ENCODE measurements at places on chromosomes 3 and 15.

DNA sequence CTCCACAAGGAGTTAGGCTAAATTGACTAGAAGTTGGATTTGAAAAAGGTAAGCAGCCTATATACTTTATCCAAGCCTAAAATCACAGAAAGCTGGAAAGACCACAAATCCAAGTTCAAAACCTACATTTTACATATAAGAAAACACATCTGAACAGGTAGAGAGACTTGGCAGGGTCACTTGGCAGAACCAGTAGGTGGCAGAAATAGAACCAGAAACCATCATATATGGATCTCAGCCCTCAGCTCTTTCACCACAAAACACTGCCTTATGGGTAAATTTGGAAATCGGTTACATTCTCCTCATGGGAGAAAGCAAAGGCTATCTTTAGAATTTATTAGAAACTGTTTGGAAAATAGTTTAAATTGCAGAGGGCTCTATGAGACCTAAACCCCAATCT lies 44.2 kb downstream of the MKRN2 start:
- DNase-seq, result no peak

DNA sequence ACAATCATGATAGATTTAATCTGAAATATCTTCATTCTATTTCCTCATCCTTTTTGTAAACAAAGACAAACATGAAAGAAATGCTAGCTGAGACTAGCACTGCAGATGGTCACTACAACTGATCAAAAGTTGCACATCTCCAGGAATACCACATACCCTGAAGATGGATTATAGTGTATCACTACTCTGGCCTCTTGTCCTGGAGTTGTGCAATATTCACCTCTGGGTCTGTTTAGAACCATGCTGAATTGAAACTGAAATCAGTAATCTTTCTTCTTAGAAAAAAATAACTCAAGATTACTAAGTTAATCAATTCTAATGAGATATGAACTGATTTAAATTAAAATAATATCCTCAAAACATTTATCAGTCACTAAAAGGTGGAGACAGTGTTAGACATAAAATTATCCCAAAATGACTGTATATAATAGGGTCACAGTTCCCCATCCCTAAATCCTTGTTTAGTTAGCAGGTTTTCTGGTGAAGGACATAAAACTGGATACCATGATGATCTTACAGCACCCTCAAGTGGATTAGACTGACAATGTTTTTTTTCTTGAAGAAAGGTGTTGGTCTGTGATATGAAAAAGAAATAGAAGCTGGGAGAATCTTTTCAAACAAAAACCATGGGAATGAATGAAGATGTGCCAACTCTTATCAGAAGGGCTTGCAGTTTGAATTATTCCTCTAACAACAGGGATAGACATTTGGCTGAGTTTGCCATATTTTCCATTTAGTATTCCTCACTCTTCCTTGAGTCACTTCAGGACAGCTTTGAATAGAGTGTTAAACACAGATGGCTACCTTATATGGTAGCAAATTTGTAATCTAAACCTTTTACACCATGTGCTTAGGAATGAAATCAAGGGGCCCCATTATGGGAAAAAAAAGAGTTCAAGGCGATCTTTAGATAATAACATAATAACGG lies 7.1 kb upstream of the TTC14 start:
- no peak for DNase-seq

DNA sequence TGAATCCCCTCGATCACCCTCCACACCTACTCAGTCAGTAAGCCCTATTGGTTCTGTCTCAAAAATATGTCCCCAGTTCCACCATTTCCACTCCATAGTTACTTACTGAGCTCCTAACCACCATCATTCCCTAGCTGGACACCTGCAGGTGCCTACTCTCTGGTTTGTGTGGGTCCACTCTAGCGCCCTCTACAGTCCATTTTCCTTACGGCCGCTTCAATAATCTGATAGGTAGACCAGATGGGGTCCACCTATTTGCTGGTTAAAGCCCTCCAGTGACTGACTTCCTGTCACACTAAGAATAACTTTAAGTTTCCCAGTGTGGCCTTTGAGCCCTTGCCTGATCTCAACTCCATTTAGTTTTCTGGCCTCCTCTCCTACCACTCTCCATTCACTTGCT lies 5.0 kb downstream of the GXYLT2 start:
- DNase-seq, result no peak

DNA sequence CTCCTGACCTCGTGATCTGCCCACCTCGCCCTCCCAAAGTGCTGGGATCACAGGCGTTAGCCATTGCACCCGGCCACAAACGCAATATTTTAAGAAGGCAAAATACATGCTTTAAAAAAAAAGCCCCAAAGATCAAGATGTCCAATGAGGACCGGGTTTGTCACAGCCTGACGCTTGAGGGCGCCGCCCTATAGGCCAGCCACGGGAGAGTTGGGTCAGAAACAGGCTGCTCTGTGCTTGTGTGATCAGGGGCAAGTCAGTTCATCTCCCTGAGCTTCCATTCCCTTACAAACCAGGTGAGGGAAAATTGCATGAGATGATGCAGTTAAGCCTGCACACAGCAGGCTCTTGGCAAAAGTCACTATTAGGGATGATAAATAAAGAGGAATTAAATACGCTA lies 23.9 kb downstream of the FAM174B start:
- DNase-seq, result no peak

DNA sequence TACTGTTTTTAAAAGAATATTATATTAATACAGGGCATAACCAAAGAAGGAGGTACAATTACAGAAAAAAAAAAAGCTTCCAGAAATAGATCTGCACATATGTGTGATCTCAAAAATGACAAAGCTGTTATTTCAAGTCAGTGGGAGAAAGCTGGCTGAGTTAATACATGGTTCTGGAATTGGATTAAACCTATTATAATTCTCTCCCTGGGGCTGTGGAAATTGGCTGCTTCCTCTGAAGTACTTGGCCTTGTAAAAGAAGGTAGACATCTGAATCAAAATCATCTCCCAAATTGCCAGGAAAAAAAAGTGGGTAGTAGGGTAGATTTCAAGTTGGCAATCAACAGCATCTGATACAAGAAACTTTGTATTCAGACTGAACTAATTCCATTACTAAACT lies 723.9 kb upstream of the ALCAM start:
- DNase-seq, result no peak

Data from memory B cell (primary cell).